ENCODE measurements at places on chromosomes 13 and 19. TPM values are rescaled to one million over a fixed set of nuclear protein-coding genes. Genes with fewer than 3 reads are reported as not detected.

Gene AMER2
- total RNA-seq: not detected

GRCh38 chr19:18869023-18869618, 26.8 kb downstream of the CERS1 start:
- no peak for DNase-seq

- no peak for DNase-seq
These were observed 14.6 kb downstream of the C19orf12 start for GRCh38 chr19:29700498-29700897.

Gene SH2D3A
- 75.7 TPM for total RNA-seq

- DNase-seq: no peak
These were observed 81.4 kb downstream of the KCTD15 start for GRCh38 chr19:33878030-33878544.

Gene SLITRK1
- not detected for total RNA-seq

DNA sequence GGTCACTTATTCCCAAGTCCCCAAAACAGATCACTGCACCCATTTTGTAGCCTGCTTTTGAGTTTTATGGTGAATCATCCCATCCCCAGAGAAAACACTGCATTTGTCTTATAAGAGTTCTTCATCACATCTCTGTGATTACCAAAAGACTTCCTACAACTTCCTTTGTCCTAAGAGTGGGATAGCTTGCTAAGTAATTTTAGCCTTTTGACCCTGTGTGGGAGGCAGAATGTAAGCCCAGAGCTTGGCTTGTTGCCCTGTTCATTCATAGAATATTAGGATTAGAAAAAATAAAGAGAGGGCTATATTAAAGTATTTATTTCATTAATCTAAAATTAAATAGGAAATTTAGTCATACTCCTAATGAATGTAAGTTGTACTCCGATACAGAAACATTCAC, 213.3 kb downstream of the MZT1 start:
- DNase-seq: no peak

DNA sequence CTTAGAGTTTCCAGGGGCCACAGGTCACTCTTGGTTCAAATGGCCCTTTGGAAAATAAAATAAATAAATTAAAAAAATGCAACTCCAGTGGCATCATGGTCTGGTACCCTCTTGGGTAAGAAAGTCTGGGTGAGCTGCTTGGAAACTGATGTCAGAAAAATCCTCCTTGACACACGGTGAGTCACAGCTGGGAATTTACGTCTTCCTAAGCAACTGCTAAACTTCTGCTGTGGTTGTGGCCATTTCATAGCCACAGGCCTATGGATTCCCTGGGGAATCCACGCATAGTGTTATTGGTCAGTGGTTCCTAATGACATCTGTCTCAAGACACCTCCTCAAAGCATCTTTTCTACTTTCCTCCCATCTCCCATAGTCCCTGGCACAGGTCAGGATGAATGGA, 220.8 kb downstream of the COG6 start:
- DNase-seq: no peak

Gene IGSF23
- not detected for total RNA-seq

Gene ZNF613
- total RNA-seq: 2.2 TPM

DNA sequence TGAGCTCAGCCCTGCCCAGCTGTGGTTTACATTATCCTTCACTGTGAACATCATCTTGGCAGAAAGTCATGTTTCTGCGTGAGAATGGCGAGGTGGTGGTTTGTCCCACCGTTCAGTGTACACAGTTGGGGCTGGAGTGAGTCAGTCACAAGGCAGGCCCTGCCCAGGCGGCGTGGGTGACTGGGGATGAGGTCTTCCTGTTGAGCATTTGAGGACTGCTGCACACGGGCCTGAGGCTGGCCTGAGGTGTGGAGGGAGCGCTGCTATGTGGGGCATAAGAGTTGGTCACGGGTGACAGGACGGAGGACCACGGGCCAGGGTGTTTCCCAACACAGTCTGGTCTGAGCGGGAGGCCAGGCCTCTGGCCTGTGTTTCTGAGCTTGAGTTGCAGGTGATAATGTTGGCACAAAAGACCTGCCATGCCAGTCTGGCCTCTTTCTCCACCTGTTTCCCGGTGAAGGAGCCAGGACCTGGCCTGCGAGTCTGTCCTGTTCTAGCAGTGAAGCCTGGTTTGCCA, 13.4 kb upstream of the C19orf33 start:
- DNase-seq: no peak

DNA sequence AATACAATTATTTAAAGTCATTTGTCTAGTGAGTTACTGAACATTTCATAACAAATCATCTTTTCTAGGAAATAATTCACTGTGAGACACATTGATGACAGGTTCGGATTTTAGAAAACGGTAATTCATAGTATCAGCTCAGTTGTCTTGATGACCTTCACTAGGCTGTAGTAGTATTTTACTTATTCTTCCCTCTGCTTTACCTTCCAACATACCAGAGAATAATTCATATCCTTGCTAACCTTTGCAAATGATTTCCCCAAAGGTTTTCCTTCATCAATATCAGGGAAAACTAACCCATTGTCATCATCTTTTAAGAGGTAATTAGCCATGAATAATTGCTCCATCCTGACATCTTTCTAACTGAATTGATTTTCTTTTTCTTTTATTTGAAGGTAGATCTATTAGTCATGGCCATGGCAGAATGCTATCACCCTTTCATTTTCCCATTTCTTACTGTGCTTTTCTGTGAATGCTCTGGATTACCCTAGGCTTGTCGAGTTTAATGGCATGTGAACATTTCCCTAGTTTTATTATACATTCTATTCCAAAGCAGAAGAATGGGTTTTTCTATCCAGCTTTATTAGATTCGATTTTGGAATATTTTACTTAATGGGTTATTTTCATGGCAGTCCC, 299.2 kb downstream of the OLFM4 start:
- no peak for DNase-seq

Gene CTXN1
- 56.0 TPM for total RNA-seq

DNA sequence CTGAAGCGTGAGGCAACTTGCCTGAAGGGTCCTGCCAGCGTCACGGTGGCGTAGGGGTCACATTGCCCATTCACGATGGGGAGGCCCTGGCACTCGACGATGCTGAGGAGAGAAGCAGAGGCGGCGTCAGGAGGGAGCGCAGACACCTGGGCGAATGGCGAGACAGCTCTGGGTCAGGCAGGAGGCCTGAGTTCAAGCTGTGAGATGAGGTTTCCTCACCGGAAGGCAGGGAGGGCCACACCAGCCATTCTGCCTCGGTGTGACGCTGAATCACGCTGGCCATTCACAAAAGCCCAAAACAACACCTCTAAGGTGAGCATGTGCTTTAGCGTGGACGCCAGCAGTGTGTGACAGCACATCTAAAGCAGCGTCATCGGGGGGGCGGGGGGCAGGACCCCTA, 54.0 kb upstream of the C13orf46 start:
- DNase-seq: no peak

GRCh38 chr13:58855283-58855682, 1223.7 kb downstream of the PCDH17 start:
- DNase-seq: no peak

GRCh38 chr19:5949792-5950305, 28.1 kb downstream of the RANBP3 start:
- no peak for DNase-seq

DNA sequence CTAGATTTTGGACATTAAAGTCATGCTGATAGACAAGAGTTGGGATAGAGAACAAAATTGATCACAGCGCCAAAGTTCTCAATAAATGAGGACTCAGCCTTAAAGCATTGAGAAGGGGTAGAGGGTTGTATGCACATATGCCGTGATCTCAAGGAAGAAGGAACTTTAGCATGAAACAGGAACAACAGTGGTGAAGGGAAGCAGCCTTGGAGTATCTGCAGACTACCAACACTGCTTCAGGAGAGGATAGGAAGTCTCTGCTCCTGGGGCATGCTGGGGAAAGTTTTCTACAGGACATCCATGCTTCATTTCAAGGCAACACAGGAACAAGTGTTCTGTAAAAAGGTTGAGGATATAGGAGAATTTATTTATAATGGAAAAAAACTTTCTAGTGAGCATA, 111.9 kb upstream of the MLNR start:
- no peak for DNase-seq

Gene PNMA8A
- total RNA-seq: not detected

DNA sequence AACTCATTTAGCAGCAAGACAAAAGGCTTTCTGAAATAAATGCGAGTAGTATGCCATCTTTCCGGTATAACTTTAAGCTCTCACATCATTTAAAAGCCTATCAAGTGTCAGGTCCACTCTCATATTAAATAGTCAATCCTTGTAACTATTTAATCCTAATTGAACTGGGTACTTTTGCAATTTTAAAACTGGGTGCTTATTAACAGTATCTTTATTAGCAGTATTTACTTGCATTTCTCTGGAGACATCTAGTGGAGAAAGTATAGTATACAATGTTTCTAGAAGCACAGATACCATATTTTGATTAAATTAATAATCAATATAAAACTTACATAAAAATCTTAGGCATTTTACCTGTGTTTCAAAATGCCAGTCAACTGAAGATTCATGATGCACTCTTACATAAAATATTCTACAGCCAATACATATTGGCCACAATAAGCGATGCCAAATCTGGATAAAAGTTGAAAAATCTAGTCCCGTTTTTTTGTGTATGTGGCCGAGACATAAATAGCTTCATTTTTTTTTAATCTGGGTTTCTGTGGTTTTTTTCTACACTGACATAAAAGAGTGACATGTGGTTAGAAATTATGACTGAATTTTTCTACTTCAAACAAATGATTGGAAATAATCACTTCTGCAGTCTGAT, 4.3 kb upstream of the POSTN start:
- DNase-seq: no peak

- no peak for DNase-seq
These were observed 1559.0 kb upstream of the SLC10A2 start for GRCh38 chr13:104625201-104625600.

DNA sequence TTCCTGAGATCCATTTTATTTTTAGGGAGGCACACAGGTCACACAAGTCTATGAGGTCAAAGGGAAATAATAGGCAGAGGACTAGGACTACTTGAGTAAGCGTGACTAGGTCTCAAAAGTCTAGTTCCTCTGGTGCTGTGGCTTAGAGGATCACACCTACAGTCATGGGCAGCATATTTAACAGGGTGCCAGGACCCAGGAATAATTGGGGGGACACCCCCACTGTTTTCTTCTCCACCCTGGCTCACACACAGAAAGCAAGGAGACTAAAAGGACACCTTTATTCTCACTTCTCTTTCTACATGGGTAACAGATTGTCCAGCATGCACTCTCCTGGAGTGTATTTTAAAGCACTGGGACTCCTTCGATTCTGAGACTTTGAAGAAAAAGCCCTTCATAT, 26.2 kb downstream of the OXGR1 start:
- DNase-seq: no peak

DNA sequence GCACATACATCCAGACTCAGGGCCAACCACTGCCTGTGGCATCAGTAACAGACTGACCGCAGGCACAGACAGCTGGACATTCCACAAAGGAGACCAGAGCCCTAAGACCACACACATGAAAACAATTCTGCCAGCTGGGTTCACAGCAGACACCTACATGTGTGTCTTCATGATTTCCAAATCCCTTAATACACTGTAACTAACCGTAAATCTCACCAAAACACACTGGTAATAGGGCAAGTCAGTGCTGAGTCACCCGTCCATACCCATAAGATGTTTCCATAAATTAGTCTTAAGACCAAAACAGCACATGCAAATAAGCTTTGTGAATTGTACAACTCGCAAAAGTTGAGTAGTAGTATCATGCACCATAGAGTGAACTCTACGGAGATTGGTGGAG, 65.4 kb downstream of the TUBGCP3 start:
- no peak for DNase-seq

GRCh38 chr13:66414066-66414800, 815.9 kb downstream of the PCDH9 start:
- DNase-seq: no peak

- DNase-seq: no peak
These were observed 199.0 kb downstream of the KATNAL1 start for GRCh38 chr13:30108216-30108912.

Gene PGLYRP1
- total RNA-seq: not detected

- no peak for DNase-seq
These were observed 194.7 kb downstream of the URI1 start for GRCh38 chr19:30136611-30137195.

Gene TJP3
- total RNA-seq: 69.6 TPM

DNA sequence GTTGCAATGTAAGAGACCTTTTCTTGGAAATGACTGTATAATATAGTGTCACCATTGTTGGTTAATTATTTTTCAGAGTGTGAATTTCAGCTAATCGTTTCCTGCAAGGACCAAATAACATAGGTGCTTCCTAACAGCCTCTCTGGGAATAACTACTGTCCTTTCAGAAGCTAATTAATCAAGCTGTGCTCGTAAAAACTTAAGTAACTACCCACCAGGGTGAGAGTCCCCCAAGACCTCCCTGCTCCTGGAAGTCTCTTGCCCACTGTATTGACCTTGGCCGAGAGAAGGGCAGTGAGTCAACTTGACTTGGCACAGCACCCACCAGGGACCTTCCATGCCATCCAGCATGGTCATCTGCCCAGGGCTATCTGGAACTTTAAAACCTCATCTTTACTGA, 50.3 kb downstream of the UQCRFS1 start:
- no peak for DNase-seq

Gene COLGALT1
- total RNA-seq: 86.0 TPM
